ENCODE measurements at places on chromosomes 7 and 10.

GRCh38 chr10:1604246-1604645 lies 133.1 kb downstream of the ADARB2 start:
- DNase-seq = no peak

DNA sequence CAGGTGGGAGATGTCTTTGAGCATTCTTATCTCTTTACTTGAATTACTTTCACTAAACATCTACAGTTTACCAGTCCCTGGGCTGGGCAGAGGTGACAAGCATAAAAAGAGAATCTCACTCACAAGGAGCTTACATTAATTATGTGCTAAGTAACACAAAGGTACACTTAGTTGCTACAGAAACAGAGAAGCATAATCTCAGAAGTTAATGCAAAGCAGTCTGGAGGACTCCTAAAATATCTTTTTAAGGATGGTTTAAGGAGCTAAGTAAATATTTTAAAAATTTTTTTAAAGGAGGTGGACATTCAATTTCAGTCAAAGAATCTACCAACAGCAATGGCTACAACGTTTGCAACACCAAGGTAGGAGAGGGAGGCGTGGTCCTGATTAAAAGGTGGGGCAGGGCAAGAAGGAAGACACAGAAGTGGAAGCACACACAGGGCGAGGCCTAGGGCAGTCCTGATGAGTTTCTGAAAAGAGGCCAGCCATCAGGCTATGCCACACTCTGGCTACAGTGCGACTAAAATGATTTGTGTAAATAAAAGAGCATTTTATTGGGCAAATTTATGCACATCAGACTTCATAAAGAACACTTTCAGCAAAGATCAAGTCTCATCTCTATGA lies 5.3 kb downstream of the LARP4B start:
- DNase-seq = no peak

DNA sequence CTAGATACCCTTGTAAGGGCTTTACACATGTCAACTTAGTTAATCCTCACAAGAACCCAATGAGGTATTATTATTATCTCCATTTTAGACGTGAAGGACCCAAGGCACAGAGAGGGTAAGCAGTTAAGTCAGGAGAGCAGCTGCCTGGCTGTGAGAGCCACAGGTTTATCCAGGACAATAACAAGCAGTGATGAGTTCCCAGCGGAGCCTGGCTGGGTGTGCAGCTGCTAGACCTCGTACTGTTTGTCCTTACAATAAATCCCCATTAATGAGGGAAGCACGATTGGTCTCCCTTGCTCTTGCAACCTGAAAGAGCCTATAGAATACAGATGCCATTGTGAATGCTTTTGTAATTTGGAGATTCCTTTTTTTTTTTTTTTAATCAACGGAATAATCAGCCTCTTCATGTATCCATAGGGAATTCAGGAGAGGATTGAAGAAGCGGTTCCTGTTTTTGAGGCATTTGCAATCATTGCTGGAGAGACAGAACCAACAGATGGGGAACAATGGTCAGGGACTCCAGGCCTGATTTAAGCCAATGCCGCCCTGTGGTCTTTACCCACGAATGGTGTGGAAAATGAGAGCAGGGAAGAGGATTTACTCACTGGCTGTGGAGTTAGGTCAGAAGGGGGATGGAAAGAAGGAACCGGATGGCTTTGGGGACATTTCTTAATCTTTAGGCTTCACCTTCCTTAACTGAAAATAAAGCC lies 12.3 kb upstream of the ASB4 start:
- no peak for DNase-seq

DNA sequence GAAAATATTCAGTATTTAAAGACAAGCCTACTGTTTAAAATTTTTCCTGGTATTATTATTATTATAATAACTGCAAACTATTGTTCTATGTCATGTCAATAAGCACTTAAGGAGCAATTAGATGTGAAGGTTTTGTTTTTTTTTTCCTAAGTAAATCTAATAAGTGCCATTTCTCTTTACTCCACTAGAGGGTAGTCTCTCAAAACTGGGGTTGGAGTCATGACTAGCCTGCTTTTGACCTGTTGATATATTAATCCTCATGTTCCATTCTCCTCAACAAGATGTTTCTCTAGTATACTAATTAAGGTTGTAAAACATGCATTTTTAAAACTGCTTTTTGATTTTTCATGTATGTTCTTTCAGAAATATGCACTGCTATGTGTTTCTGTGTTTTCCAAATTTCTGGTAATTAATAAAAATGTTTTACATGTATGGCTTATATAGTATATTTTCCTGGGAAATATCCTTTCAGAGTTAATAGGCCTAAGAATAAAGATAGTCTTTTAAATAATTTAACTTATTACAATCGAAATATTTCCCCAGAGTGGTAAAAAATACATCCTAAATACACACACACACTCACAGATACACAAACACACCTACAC lies 1.0 kb upstream of the LRRN3 start:
- DNase-seq = no peak

- no peak for DNase-seq
These were observed 229.7 kb downstream of the TSPAN12 start for GRCh38 chr7:120628251-120628650.

DNA sequence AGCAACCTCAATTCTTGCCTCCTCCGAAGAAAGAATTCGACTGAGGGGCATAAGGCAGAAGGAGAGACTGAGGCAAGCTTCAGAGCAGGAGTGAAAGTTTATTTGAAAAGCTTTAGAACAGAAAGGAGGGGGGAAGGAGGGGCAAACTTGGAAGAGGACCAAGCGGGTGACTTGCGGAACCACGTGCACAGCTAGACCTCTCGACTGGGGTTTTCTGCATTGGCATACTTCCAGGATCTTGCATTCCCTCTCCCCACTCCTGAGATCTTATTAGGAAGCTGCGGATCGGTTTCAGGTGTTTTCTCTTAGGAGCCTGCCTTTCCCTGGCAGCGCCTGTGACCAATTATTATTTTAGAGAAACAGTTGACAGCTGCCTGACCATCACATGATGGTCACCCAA lies 20.3 kb upstream of the CPXM2 start:
- DNase-seq = no peak

GRCh38 chr7:45203936-45204445 lies 46.4 kb downstream of the RAMP3 start:
- DNase-seq = no peak

Data from GDM1 (cell line).